ENCODE measurements at places on chromosomes 3 and 15. TPM values are rescaled to one million over a fixed set of nuclear protein-coding genes. Genes with fewer than 3 reads are reported as not detected.

DNA sequence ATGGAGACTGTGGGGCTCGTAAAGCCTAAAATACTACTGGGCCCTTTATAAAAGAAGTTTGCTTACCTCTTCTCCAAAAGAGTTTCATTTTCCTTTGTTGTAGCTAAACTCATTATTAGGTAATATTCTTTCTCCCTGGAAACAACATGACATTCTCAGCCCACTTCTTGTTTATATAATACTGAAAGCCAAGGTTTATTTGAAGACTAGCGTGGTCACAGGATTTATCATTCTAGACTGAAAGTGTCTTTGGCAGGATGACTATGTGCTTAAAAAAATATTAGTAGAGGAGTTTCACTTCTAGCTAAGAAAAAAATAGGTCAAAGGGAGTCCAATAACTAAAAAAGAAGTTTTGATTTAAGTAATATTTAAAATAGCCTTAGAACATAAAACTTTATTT lies 1085.2 kb upstream of the CADM2 start:
- no peak for DNase-seq

Gene CTXN2
- total RNA-seq = not detected

DNA sequence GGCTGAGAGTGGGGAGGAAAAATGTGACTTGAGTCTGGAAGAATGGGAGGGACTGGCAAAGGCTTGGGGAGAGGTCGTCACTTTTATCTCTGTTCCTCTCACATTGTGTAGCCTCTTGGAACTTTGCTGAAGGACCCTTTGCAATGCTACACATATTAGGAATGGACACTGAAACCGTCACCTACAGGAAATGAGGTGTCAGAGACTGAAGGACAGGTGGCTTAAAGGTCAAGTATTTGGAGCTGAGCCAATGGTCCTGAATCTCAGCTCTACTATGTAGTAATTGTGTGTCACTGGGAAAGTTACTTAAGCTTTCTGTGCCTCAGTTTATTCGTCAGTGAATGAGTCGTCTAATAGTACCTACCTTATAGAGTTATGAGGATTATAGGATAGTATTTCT lies 14.7 kb downstream of the MCTP2 start:
- DNase-seq = no peak

GRCh38 chr3:41683666-41684350 lies 278.1 kb downstream of the ULK4 start:
- peak; percentile 80 for DNase-seq

Gene RAB7A
- 151 TPM for total RNA-seq

GRCh38 chr15:39144051-39144450 lies 436.8 kb upstream of the THBS1 start:
- DNase-seq = no peak

DNA sequence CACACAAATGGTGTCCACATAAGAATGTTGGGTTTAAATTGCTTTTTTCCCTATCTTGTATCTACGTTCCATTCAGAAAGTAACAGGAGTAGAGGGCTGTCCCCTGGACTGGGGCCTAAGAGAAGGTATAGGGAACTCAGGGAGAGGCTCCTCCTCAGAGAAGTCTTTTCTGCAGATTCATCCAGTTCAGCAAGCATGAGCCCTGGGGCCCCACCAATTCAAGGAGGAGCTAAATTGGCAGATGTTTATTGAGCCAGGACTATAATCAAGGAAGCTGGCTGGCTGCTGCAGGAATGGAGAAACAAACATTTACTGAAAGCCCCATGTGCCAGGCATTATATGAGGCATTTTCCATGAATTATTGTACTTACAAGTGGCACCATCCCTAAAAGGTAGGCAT lies 22.1 kb upstream of the LARS2 start:
- DNase-seq = peak; percentile 51

GRCh38 chr3:65348398-65348995 lies 660.7 kb upstream of the ADAMTS9 start:
- peak; percentile 19 for DNase-seq

Gene PRR20G
- total RNA-seq = not detected

DNA sequence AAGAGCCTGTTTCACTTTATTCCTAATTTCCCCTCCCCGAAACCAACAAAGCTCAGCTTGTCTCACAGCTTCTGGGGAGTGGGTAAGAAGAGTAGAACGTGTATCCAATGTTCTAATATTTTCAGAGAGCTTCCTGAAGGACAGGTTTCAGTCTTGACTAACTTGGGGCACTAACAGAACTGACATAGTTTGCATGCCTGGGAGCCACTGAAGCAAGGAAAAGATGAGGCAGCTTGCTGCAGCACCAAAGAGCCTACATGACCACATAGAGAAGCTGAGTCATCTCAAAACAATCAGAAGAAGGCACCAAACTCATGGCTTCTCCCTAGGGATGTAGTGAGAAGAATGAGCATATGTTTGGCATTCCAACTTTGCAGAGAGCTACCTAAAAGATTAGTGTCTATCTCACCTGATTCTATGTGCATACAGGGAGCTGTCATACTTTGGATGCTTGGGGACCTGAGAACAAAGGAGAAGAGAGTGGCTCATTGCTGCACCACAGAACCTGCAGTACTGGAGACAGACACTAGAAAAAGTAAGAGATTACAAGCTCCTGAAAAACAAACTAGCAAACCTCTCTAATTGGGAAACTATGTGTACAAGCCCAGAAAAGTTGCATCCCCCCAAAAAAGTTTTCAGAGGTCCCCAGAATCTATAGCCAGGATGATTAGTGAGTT lies 86.9 kb downstream of the DCLK3 start:
- DNase-seq = no peak

GRCh38 chr3:122975163-122975923 lies 52.2 kb downstream of the SEMA5B start:
- DNase-seq = peak; percentile 62

GRCh38 chr3:11435440-11436165 lies 163.4 kb downstream of the ATG7 start:
- DNase-seq = no peak

Gene BNIP2
- total RNA-seq = 102 TPM

- DNase-seq = no peak
Observed at GRCh38 chr15:66709884-66710283, 7.8 kb downstream of the SMAD6 start.

Measured in hepatocyte (in vitro differentiated cells).